Stimulated activated CD8-positive, alpha-beta memory T cell treated with anti-CD3 and anti-CD28 coated beads, Interleukin-4, amount 100 ng/mL, for 24 hours (primary cell): ENCODE measurements at places on chromosomes 2 and 18.

DNA sequence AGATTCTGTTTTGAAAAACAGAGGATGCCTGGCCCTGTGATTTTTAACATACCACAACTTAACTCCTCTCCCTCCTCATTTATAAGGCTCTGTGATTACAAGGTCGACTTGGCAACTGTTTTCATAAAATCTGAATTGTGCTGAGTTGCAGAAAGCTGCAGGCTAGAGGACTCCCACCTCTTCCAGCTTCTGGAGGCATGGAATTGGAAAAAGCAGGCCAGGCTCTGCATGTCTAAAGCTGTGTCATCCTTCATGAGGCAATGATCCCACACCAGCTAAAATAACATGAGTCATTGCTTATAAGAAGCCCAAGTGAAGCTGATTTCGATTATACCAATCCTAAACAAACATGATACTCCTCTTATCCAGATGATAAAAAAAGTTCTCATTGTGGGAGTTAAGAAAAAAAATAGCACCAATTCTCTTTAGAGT, 11.7 kb downstream of the ARHGAP28 start:
- no peak for DNase-seq

DNA sequence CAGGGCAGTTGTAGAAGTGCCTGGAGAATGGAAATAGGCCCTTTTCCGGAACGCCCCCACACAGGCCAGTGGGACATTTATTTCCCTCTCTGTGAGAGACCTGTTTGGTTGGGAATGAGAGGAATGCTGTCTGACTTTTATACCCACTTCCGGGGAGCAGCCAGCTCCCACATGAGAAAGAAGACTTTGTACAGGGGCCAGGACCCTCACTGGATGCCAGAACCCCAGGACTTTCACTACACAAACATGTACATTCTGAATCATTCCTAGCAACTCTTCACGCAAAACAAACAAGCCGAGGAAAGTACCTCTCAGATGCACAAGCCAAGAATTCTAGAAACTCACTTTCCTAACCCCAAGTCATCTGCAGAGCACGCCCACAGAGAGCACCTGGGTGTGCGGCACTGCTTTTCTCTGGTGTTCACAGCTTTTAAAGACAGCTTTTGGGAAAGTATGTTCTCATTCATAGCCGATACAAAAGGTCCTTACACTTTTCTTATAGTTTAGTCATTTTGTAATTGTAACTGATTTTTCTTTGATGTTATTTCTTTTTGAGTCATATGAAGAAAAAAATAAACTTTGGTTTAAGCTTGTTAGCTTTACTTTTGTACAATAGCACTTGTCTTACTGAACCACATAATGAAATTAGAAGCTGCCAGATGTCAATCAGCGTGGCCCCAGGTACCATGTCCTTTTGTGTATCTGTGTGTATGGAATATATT, 856.1 kb upstream of the ID2 start:
- peak; percentile 14 for DNase-seq

GRCh38 chr2:42104621-42105020, 56.8 kb downstream of the PKDCC start:
- DNase-seq, result no peak

DNA sequence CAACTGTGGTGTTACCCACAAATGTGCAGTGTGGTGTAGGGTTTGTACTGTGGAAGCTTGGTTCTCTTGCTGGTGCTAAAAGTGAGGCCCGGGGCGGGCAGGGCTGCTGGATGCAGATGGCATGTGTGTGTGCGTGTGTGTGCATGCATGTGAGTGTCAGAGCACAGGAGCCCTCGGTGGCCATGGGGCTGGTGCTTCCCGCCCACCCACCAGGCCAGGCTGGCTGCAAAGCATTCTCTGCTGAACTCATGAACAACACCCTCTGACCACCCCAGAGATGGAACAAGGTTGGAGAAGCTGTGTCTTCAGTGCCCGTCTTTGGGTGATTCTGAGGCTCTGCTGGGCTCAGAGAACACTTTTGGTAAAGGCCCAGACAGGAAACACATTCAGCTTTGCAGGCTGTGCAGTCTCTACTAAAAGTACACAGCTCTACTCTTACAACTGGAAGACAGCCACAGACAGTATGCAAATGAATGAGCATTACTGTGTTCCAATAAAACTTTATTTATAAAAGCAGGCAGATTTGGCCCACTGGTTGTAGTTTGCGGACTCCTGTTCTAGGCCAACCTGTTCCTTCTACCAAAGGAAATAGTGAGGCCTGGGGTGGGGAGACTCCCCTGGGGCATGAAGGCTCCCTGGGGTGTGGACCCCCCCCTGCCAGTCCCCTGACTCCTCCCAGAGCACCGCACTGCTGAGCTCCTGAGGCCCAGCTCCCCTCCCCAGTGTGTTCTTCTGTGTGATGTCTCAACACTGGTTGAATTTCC, 225.3 kb upstream of the HDAC4 start:
- no peak for DNase-seq

- DNase-seq, result no peak
Measured at GRCh38 chr2:171334946-171335345, 98.8 kb downstream of the METTL8 start.

- DNase-seq, result no peak
Measured at GRCh38 chr2:128215897-128216642, 102.6 kb downstream of the HS6ST1 start.

DNA sequence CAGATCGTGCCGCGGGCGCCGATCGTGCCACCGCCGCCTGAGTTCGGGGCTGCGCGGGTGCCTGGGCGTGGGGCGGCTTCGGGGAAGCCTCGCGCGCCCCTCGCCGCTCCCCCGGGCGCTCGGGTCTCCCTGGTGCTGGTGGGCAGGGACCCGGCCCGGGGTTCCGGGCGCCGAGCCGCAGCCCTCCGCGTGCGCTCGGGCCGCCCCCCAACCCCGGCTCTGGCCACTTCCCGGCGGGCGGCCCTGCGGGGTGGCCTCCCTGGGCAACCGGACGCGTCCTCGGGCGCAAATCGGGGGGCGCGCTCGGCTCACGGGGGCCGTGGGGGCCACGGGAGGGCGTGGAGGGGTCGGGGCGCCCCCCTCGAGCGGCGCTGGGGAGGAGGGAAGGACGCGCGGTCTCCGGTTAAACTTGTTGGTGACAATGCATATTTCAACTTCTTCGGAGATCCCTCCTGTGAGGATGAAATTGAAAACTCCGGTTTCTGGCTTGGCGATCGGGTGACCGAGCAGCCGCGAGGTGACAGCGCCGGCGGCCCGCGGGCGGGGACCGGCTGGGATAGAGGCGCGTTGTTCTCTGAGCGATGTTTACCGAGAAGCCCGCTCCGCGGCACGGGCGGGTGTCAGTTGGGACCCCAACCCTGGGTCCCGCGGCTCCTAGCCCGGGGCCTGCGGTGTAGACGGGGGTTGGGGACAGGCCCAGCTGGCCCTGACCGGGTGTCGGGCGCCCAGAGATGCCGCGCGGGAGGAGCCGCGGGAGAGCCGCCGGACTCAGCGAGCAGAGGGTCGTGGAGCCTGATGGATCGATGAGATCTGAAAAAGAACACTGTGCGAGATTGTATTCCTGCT, 676 bp downstream of the SH3BP4 start:
- no peak for DNase-seq

DNA sequence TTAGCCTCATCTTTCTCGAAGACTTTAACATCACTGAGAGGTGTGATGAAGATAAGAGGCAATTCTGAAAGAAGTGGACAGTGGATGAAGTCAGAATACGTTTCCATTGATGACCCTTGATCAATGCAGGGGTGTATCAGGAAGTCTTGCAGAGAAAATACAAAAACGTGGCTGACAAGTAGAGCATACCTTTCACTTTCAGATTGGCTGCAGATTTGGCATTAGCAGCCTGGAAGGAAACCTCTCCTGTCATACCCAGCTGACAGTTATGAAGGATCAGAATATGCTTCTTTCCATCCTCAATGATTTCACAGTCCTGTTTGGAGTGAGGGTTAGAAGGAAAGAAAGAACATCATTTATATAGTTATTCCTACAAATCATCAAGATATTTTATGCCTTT, 152.5 kb downstream of the PLEKHA3 start:
- no peak for DNase-seq

DNA sequence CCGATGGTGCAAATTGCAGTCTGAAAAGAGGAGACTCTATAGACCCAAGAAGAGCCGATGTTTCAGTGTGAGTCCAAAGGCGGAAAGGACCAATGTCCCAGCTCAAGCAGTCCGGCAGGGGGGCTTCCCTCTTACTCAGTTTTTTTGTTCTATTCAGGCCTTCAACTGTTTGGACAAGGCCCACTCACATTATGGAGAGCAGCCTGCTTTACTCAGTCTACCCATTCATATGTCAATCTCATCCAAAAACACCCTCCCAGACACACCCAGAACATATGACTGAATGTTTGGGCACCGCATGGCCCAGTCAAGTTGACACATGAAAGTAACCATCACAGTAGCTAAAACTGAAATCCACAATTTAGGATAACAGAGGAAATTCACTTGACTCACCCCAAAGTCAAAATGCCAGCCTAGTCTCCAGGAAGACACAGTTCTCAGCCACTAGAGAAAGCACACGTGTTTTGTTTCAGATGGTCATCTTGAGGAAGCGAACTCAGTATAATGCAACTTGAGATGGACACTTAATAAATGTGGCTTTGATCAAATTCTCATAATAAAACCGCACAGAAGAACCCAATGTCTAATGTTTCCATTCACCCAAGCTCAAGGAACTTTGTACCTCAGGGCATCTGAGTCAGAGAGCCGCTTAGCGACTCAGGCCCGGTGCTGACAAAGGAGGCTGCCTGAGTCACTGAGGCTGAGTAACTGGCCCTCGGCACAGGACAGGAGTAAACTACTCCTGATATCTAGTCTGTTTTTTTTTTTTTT, 2.4 kb downstream of the FHL2 start:
- DNase-seq, result peak; percentile 22

- DNase-seq, result no peak
Measured at GRCh38 chr2:72140621-72140960, 7.1 kb downstream of the CYP26B1 start.

DNA sequence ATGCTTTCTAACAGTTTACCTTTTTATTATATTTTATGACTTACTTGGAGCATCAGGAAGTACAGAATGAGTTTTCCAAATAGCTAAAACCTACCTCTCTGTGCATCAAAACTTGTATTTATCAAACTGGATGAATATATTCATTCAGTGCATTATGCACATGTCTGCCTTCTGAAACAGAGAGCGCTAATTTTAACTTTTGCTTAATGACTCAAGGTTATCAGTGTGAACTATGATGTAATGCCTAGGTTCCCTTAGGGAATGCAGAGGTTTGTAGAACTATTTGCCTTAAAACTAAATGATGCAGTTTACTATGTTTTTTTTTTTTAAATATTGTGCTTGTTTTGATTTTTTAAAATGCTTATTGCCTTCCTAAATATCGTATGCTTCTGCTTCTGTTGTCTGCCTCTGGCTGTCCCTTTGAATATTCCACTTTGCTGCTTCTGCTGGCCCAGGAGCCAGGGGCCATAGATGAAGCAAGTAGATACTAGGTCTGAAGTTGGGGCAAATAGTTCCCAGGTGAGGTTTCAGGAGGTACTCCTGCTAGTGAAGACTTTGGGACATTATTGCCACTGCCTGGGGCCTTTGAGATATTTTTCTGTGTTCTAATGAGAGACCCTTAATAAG, 16.5 kb downstream of the TMEM178A start:
- DNase-seq, result no peak

GRCh38 chr2:141501752-141502151, 629.1 kb downstream of the LRP1B start:
- no peak for DNase-seq

DNA sequence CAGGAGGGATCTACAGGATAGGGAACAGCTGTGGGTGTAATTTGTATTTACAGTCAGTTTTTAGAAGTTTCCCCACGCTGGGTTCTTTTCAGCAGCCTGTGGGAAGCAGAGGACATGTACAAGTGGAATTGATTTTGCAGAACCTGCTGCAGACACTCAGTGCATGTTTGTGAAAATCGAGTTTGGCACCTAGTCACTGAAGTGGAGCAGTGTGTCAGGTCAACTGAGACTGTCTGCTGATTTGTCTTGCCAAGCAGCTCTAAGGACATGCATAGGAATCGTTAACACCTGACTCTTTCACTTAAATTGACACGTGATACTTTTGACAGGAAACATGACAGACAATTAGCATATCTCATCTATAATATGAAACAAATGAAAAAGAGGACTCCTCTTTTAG, 416.6 kb downstream of the TMX3 start:
- no peak for DNase-seq

- DNase-seq, result no peak
Measured at GRCh38 chr2:218485986-218486667, 67.2 kb downstream of the VIL1 start.

- no peak for DNase-seq
Measured at GRCh38 chr18:3747176-3747973, 297.4 kb downstream of the TGIF1 start.

GRCh38 chr2:138536302-138536701, 34.7 kb downstream of the SPOPL start:
- DNase-seq, result no peak

DNA sequence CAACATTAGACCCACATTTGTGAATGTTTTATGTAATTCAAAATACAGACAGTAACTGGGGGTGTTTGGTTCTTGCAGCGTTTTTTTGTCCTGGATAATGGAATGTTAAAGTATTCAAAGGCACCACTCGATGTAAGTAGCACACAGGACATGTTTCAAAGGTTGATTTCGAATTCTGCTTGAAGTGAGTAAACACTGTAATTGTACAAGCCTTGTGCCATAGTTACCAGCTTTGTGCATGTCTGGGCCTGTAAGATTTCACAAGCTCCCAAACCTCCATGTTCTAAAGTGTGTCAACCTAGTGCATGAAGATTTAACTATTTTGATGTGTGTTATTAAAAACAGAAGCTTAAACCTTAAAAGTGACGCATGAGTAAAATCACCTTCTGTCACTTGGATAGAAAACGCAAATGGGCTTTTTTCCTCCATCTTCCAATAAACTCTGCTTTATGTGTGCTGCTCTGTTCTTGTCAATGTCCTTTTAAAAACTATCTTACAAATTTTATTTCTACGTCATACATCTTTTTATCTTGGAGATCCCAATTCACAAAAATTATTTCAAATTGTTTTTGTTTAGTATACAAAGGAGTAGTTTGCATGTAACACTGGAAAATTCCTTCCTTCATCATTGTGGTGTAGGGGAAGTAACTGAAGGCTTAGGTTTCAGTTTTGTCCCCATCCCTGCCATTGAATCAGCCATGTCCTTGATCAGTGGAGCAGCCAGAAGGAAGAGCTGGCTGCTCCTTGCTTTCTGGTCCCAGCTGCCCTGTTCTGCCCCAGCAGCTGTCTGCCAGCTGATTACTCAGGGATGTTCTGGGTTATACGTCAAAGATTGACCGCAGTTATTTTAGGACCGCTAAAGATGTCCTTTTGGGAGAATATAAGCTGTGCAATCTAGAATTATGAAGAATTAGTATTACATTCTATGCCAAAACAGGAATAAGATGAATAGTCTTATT, 119.2 kb downstream of the PRKRA start:
- no peak for DNase-seq

- DNase-seq, result no peak
Measured at GRCh38 chr2:183255411-183255810, 131.2 kb downstream of the NUP35 start.
